Right atrium auricular region (tissue), 2 donors: ENCODE measurements at places on chromosomes 13 and 19.

DNA sequence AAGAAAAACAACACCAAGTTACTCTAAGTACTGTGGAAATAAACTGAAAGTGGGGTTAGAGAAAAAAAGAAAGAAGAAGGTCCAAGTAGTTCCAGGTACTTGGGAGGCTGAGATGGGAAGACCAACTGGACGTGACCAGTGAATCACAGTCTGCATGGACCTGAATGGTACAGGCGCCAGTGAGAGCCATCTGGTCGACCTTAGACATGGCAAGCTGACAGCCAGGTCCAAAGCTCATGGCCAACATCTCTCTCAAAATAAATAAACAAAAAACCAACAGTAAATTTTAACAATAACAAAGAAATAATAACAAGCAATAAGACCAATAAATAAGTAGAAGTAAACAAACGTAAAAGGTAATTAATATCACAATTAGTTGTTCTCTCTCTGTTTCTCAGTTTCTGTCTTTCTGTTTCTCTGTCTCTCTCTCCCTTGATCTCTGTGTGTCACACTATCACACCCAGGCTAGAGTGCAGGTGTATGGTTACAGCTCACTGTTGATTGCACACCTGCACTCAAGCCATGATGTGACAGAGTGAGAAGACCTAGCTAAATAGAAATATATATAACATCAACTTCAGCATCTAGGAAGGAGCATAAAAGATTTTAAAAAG lies 31.6 kb upstream of the ZNF724 start:
- no peak for DNase-seq

DNA sequence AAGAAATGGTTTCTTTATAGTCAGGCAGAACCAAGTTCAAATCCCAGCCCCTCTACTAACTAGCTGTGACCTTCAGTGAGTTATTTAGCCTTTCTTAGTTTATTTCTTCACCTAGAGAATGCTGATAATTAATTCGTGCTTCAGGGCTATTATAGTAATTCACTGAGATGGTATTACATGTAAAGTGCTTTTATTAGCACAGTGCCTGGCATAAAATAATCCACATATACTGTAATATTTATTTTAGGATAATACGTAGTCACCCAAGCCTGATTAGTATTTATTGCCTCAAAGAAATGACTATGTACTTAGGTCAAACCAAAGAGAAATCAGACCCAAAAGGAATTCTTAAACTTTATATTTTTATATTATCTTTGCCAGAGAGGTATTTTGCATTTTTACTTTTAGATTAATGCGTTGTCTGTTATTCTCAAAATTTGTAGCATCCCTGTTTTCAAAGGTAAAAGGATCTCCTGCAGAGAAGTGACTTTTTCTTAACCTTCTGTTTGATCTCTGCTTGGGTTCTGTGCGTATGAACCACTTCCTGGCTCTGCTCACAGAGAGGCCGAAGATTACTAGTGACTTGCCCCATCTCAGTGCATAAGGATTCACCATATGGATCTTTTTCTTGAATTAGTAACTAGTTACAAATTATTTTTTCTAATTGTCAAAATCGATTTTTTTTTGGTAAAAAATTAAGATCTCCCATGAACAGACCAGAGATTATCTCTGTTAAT lies 19.7 kb downstream of the UBAC2 start:
- no peak for DNase-seq

- DNase-seq, result no peak
Observed at GRCh38 chr19:28794301-28794700, 418.6 kb downstream of the UQCRFS1 start.

- no peak for DNase-seq
Observed at GRCh38 chr19:34066007-34066643, 106.2 kb upstream of the LSM14A start.

DNA sequence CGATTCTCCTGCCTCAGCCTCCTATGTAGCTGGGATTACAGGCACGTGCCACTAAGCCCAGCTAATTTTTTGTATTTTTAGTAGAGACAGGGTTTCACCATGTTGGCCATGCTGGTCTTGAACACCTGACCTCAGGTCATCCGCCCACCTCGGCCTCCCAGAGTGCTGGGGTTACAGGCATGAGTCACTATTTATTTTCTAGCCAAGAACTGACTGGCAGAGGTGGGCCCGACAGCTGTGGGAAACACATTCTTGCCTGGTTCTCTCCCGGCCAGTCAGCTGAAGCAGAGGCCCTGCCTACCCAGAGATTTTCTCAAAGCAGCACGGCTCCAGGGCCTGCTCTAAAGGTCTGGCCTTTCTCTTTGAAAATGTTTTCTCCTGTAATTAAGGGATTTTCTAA lies 108.0 kb downstream of the KCTD15 start:
- DNase-seq, result no peak
